ENCODE measurements at places on chromosomes 13 and 19.
A peak's percentile ranks its signal among the peaks of the same experiment; 100 is the strongest.

DNA sequence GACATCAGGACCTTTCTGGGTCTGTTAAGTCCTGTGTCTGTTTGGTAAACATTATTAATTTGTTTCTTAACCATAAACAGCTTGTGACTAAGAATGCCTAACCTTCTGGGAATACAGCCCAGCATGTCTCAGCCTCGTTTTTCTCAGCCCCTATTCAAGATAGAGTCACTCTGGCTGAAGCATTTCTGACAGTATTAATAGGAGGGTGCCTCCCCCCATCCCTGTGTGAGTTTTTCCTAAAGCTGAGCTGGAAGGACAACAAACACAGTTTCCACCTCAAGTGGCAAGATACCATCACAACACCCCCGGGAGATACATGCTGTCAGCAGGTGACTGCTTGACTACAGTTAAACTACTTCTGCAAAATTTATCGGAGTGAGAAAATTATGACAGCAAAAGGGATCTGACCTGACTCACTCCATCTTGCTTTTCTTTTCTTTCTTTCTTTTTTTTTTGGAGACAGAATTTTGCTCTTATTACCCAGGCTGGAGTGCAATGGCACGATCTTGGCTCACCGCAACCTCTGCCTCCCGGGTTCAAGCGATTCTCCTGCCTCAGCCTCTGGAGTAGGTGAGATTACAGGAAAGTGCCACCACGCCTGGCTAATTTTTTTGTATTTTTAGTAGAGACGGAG lies 59.3 kb upstream of the ABCC4 start:
- DNase-seq: peak; percentile 19

- DNase-seq: no peak
These were observed 145.5 kb downstream of the URI1 start for GRCh38 chr19:30087381-30088138.

- DNase-seq: peak; percentile 76
These were observed 34.2 kb downstream of the GPR42 start for GRCh38 chr19:35404879-35405622.

- DNase-seq: peak; percentile 20
These were observed 405.6 kb upstream of the PCDH9 start for GRCh38 chr13:67635754-67636153.

DNA sequence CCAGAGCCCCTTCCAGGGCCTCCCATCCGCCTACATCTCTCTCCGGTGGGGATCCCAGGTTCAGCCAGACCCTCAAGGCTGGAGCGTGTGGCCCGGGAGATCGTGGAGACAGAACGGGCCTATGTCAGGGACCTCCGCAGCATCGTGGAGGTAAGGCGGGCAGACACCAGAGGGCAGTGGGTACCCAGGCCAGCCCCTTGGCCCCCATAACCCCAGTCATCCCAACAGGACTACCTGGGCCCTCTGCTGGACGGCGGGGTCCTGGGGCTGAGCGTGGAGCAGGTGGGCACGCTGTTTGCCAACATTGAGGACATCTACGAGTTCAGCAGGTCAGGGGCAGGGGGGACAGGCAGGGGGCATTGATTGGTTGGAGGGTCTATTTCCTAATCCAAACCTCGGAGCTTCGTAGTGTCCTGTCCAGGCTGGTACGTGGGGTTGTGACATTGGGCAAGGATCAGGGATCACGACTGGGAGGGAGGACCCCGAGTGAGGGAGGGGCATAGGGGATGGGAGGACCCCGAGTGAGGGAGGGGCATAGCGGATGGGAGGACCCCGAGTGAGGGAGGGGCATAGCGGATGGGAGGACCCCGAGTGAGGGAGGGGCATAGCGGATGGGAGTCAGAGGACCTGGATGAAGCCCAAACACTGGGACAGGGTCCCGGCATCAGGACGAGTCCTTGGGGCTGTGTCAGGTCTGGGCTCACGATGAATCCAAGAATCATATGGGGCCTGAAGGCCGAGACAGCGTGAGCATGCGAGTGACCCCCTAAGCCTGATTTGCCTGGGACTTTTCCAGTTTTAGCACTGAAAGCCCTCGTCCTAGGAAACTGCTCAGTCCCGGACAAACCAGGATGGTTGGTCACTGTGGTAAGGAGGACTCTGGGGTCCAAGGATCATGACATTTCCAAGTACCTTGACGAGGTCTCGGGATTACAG lies 2.9 kb downstream of the PLEKHG2 start:
- DNase-seq: no peak

- DNase-seq: peak; percentile 67
These were observed 559 bp upstream of the SSBP4 start for GRCh38 chr19:18418483-18419194.

DNA sequence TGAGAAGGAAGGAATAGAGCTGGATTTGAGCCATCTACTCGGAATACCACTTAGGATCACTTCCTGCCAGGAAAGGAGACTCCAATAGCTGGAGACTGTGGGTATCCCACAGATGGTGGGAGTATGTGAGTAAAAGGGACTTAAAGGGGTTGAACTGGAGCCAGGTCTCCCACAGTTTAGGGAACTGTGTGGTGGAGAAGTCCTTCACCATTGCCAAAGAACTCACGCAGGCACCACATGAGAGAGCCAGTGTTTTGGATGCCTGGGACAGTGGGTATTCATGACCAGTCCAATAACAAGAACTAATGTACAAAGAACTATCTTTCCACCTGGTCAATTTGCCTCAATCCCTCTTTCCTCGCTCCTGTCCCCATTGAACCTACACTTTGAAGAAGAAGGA lies 24.4 kb upstream of the MYCBP2 start:
- DNase-seq: no peak

GRCh38 chr19:29988351-29988750 lies 46.3 kb downstream of the URI1 start:
- DNase-seq: no peak

DNA sequence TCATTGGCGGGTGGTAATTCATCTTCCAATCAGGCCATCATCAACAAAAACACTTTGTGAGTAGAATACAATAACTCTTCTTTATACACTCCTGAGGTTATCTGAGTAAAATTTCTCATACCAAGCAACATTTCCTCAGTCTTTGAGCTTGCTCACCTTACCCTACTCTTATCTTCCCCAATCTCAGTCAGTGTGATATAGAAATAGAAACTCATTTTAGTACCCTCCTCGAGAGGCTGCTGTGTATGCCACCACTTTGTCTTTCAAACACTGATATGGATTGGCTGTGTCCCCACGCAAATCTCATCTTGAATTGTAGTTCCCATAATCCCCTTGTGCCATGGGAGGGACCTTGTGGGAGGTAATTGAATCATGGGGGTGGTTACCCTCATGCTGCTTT lies 209.7 kb downstream of the RBM26 start:
- DNase-seq: no peak

GRCh38 chr19:11401808-11402543 lies 17.1 kb downstream of the RGL3 start:
- no peak for DNase-seq

GRCh38 chr13:109545931-109546330 lies 240.5 kb downstream of the IRS2 start:
- no peak for DNase-seq

GRCh38 chr19:56119582-56119978 lies 1.5 kb downstream of the ZNF787 start:
- peak; percentile 81 for DNase-seq

- no peak for DNase-seq
These were observed 20.0 kb downstream of the CNFN start for GRCh38 chr19:42370068-42370520.

DNA sequence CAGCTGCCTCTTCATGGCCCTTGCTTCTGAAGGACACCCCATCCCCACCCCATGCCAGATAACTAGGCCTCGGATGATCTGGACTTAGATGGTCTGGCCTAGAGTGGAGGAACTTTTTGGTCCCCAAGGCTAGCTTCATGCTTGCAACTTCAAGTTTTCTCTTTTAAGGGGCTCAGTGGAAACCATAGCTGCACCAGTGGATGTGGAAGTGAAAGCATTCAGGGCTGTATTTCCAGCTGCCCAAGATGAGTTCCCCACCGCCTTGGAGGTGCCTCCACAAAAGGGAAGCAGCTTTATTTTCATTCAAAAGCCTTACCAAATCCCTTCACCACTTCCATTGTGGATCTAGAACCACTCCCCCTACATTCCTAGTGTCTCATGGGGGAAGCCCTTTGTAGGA lies 17.6 kb upstream of the GSX1 start:
- DNase-seq: no peak

DNA sequence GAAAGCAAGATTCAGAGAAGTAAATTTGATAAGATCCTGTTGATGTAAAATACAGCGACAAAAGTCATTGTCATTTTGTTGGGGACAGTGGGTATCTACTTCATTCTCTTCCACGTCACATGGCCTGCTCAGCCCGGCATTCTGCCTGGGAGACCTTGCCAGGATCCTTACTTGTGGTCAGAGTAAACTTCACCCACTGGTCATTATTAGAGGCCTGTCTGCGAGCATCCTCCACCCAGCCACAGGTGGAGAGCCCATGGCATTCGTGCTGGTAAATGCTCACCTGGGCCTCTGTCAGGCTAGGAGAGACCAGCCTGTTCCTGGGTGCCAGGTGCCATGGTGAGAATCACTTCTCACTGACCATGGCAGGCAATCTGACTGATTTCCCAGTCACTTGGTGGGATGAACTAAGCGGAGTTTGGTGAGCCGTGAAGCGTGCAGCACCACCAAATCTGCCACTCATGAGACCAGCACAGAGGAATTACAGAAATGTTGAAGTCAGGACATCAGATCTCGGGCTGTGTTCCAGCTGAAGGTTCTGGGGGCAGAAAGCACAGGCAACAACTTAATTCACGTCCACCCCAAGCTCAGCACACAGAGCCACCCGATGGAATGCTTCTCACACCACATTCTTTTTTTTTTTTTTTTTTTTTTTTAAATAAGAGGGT lies 107.0 kb downstream of the SIPA1L3 start:
- no peak for DNase-seq

DNA sequence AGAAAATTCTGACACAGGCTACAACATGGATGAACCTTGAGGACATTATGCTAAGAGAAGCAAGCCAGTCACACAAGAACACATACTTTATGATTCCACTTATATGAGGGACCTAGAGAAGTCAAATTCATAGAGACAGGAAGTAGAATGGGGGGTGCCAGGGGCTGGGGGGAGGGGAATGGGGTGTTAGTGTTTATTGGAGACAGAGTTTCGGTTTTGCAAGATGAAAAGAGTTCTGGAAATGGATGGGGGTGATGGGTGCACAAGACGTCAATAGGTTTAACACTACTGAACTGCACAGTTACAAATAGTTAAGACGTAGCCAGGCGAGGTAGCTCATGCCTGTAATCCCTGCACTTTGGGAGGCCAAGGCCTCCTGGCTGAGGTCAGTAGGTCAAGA lies 3.5 kb upstream of the ZNF787 start:
- no peak for DNase-seq

- peak; percentile 3 for DNase-seq
These were observed 50.7 kb downstream of the ZNF723 start for GRCh38 chr19:22882797-22883196.

DNA sequence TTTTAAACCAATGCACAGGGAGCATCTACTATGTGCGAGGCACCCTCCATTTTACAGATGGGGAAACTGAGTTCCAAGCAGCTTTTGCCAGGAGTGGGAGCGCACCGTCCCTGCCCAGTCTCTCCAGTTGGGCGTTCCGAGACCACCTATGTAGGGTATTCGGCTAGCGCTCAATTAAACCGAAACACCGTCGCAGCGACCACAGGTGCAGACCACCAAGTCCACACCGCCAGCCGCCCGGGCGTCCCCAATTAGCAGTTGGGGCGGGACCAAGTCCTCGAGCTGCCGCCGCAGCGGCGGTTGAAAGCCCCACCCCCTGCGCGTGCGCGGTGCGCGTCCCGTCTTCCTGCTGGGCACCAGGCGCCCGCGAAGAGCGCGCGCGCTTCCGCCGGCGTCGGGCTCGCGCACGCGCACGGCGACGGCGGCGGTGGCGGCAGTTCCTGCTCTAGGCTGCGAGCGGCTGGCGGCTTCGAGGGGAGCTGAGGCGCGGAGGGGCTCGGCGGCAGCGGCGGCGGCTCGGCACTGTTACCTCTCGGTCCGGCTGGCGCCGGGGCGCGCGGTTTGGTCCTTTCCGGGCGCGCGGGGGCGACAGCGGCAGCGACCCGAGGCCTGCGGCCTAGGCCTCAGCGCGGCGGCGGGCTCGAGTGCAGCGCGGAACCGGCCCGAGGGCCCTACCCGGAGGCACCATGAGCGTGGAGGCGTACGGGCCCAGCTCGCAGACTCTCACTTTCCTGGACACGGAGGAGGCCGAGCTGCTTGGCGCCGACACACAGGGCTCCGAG lies at the start of gene UPF1:
Gene UPF1 (plus strand): TSS at position 436 of the 782 bp plus-strand sequence. CDS start 251 bp downstream, at position 687.
- peak; percentile 98 for DNase-seq

DNA sequence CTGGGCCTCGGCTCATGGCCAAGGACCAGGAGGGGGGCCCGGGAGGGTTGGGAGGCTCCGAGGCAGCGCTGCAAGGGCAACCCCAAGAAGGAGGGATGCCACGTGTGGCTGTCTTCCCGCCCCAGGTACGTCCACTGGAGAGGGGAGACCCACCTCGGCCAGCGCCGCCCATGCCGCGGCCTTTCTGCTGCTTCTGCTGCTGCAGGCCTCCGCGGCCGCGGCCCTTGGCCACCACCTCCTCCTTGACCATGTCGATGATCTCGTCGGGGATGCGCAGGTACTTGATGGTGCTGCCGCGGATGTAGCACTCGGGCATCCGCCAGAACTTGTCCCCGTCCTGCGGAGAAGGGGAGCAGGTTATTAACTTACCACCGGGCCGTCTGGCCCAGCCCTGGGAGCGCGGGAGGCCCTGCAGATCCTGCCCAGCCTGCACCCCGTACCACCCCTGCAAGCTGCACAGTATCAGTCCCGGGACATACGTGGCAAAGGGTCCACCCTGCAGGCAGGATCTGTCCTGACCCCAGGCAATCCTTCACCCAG lies 13.3 kb downstream of the LSM4 start:
- no peak for DNase-seq

- peak; percentile 6 for DNase-seq
These were observed 773.8 kb downstream of the GPC5 start for GRCh38 chr13:92172191-92172590.

DNA sequence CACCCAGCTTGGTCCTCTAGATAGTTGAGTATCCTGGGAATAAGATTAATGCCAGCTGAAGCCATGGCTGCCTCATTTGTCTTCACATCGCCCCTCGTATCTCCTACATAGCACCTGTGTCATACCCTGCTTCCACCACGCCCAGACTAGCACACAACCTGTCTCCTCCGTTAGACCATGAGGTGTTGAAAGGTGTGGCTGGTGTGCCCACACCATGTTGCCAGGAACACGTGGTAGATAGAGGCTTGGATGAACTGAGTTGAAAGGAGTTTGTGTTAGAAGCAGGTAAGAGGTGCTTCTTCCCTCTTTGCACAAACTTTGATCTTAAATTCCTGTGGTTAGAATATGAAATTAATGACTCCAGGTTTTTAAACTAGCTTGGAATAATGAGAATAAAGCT lies 40.1 kb downstream of the RGCC start:
- no peak for DNase-seq

DNA sequence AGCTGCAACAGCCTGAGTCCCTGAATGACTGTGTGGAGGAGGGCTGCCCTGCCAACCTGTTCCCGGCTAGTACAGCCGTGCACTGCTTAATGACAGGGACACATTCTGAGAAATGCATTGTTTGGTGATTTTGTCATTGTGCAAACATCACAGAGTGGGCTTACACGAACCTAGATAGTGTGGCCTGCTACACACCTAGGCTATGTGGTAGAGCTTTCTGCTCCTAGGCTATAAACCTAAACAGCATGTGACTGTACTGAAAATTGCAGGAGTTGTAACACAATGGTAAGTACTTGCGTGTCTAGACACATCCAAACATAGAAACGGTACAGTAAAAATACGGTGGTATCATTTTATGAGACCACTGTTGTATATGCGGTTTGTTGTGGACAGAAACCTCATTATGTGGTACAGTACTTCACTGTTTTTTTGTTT lies 35.0 kb downstream of the VASP start:
- no peak for DNase-seq

GRCh38 chr13:109163037-109163379 lies 533.6 kb downstream of the MYO16 start:
- DNase-seq: no peak

- no peak for DNase-seq
These were observed 138.0 kb downstream of the MIPEP start for GRCh38 chr13:23751195-23751594.

Measured in foreskin fibroblast (primary cell).